SK-N-MC (cell line): ENCODE measurements at places on chromosomes 1 and 21.

GRCh38 chr1:61439234-61439633 is 285.7 kb downstream of the TM2D1 start:
- no peak for DNase-seq

DNA sequence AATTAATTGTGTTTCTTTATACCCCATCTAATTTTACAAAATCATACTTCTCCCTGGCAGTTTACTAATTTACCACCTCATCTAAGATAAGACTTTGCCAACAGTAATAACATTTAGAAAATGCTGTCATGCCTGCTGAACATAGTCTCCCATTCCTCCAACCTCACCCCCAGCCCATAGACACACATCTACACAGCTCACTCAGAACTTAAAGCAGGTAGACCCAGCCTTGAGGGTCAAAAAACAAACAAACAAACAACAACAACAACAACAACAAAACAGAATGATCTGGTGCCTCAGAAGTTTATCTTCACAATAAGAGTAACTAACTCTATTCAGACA is 94.0 kb downstream of the ZC3H11B start:
- no peak for DNase-seq

GRCh38 chr1:6267686-6268322 is 6.9 kb upstream of the GPR153 start:
- DNase-seq, result no peak

DNA sequence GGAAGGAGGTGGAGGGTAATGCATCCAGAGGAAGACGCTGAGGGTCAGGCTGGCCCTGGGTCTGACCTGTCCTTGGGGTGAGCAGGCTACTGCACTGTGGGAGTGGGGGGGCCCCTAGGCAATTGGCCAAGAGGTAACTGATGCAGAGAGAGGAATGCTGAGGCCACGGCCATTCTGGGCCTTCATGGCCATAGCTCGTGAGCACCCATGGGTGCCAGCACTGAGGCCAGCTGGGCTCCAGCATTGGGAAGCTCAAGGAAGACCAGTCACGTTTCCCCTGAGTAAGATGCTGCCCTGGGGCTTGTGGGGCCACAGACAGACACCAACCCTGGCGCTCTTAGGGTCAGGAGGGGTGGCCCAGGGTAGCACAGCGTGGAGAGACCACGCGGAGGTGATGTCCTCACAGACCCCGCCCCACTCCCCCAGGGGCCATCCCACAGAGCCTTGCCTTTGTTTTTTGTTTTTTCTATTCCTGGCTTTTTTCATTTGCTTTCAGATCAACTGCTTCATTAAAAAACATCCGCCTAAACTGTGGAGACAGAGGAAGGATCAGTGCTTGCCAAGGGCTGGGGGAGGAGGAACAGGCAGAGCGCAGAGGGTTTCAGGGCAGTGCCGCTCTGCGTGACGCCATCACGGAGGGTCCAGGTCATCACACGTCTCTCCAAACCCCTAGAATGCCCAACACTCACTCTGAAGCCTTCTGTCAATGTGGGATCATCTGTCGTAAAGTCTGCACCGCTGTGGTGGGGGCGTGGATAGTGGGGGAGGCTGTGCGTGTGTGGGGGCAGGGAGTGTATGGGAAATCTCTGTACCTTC is 61.1 kb downstream of the SIK1 start:
- no peak for DNase-seq

GRCh38 chr21:31880816-31881215 is 8.0 kb downstream of the HUNK start:
- no peak for DNase-seq

- DNase-seq, result peak; percentile 83
These were observed 296.6 kb downstream of the PTPRC start for GRCh38 chr1:198935306-198935921.

DNA sequence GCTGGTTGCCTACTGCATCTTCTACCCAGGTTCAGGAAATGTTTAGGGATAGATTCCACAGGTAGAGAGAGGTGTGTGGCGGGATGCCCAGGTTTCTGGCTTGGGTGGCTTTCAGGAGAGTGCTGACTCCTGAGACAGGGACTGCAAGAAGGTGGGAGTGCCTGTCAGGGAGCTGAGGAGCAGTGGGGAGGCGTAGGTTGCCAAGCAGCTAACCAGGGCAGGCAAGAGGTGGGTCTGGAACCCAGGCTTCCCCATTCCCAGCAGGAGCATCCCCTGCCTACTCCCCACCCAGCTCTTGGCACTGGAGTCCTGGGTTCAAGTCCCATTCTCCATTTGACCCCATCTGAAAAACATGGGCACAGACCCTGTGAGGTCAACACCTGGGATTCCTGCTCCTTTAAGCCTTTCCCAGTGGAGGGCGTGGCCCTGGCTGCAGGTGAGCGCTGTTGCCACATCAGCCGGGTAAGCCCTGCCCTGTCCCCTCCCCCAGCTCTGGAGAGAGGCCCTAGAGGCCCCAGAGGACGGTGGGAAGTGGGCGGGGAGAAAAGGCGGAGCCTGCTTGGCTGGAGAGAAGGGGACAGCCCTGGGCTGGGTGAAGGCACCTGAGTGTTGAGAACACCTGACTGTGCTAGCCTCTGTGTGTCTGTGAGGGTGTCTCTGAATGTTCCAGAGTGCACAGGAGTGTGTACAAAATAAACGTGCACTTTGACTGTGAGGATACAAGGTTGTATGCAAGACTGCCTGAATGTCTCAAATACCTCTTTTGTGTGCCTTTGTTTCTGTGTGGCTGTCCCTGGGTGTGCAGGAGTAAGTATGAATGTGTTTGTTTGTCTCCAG is 14.0 kb upstream of the SYNC start:
- no peak for DNase-seq

DNA sequence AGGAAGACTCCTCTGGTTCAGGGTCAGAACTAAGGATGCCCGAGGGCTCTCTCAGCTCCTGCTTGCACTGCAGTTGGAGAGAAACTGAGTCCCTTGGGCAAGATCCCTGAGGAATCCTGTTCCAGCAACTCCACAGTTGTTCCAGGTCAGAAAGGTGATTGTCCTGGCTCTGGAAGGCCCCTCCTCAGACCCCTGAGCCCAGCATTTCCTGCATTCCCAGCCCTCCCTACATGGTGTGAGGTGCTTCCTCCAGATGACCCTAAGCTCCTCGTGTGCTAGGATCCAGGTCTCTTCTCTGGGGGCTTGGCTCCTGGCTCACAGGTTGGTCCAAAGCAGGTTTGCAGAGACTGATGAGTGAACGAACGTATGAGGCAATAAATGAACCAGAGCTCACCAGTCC is 11.5 kb downstream of the LDLRAD1 start:
- DNase-seq, result no peak

GRCh38 chr21:14734191-14734590 is 188.1 kb upstream of the SAMSN1 start:
- no peak for DNase-seq

DNA sequence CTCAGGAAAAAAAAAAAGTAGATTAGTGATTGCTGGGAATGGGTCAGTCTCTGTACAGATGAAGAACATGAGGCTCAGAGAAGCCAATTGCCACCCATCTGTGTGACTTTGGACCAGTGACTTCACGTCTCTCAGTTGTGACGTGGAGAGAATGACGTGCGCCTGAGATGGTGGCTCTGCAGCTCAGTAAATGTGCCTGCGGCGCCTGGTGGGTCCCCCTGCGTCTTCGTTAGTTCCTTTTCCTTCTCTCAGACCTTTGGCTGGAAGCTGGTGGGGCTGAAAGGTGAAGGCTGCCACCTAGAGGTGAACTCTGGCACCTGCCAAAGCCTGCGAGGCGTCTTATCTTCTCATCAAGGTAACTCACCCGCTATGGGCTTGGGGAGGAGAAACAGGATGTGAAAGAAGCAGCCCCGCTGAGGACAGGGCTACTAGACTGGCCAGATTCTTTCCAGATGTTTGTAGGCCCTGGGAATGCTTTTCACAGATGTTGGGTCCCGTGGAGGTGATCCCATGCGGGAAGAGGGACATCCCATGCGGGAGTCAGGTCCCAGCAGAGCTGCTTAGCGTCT is 8.7 kb upstream of the E2F2 start:
- DNase-seq, result peak; percentile 89

GRCh38 chr1:183105449-183105848 is 80.6 kb upstream of the LAMC2 start:
- no peak for DNase-seq

- DNase-seq, result no peak
These were observed 6.0 kb upstream of the TRIM67 start for GRCh38 chr1:231155808-231156207.

DNA sequence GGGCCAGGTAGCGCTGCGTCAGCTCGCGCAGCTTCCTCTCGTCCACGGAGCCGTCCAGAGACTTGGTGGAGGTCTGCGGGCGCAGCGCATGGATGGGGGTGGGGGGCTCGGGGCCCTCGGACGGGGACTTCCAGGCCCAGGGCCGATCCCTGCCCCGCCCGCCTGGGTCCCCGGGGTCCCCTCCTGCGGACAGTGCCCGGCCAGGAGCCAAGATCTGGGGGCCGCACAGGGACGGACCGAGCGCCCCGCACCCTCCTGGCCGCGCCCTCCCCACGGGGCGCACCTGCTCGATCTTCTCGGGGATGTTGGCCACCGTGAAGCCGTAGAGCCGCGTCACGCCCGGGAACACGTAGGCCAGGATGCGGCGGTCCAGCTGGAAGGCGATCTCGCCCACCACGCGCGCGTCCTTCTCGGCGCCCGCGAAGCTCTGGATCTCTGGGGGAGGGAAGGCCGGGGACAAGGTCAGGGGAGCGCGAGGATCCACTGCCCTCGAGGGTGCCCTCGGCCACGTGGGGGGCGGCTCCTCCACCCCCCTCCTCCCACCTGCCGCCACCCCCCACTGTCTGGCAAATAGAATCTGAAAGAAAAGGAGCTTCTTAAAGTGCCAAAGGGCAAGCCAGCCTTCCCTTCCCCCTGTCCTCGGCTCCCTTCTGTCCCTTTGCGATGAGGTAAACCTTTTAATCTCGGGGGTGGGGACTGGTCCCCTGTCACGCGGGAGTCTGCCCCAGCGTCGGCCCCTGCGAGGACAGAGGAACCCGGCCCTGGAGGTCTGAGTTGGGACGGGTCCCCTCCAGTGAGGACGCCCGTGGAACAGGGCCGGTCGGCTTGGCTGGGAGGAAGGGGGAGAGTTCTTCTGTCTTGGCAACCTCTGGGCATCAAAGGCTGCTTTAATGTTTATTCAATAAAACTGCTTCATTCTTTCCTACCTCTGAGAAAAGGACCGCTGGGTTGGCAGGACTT is 6.5 kb upstream of the FTCD start:
- DNase-seq, result no peak

- DNase-seq, result no peak
These were observed 532 bp downstream of the RALGPS2 start for GRCh38 chr1:178725466-178726086.
